Right ventricle myocardium inferior (tissue), 1 donor: ENCODE measurements at places on chromosomes 11 and 22. TPM values are rescaled to one million over a fixed set of nuclear protein-coding genes. Genes with fewer than 3 reads are reported as not detected.

- DNase-seq: no peak
These were observed 35.1 kb downstream of the FLI1 start for GRCh38 chr11:128728767-128729587.

The NLRX1 gene
- 32.4 TPM for total RNA-seq

GRCh38 chr11:132318421-132319157 is 948.2 kb downstream of the NTM start:
- no peak for DNase-seq

The CDC42BPG gene
- 0.16 TPM for total RNA-seq
